ENCODE measurements at places on chromosomes 1 and 21.

DNA sequence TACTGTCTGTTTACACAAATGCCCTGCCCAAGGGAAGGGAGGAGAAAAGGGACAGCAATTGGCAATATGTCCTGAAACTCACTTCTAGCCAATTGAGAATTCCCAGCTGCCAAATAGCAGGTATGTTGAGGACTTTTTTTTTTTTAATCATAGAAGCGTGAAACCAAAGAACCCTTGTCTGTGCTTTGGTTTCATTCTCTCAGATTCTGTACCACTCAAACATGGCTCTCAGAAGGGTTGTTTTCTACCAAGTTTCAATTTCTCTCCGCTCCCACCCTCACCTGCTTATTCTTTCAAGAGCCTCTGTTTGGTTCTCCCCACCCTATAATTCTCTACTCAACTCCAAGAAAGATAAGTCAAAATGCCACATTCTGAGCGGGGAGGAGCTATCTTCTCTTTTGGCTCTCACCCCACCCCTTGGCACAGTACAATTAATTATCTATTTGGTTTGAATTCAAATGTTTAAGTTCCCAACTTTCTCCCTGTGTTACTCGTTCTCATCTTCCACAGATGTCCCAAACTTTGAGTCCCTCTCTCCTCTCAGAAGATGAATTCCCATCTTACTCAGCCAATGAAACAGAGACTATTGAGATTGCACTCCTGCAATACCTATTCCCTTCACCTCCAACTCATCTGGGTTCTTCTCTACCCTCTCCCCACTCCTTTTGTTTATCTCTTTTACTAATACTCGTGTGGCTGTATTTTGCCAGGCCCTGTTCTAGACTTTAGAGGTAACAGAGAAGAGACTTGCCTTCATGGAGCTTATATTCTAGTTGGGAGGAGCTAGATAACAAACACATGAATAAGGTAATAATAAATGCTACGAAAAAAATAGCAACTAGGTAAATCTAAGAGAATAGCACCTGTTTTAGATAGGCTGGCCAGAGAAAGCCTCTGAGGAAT lies 3.9 kb upstream of the TP53BP2 start:
- DNase-seq: no peak

- DNase-seq: no peak
Measured at GRCh38 chr1:95124342-95124741, 7.2 kb downstream of the TLCD4 start.

GRCh38 chr1:6523566-6523965 lies 30.7 kb downstream of the NOL9 start:
- no peak for DNase-seq

DNA sequence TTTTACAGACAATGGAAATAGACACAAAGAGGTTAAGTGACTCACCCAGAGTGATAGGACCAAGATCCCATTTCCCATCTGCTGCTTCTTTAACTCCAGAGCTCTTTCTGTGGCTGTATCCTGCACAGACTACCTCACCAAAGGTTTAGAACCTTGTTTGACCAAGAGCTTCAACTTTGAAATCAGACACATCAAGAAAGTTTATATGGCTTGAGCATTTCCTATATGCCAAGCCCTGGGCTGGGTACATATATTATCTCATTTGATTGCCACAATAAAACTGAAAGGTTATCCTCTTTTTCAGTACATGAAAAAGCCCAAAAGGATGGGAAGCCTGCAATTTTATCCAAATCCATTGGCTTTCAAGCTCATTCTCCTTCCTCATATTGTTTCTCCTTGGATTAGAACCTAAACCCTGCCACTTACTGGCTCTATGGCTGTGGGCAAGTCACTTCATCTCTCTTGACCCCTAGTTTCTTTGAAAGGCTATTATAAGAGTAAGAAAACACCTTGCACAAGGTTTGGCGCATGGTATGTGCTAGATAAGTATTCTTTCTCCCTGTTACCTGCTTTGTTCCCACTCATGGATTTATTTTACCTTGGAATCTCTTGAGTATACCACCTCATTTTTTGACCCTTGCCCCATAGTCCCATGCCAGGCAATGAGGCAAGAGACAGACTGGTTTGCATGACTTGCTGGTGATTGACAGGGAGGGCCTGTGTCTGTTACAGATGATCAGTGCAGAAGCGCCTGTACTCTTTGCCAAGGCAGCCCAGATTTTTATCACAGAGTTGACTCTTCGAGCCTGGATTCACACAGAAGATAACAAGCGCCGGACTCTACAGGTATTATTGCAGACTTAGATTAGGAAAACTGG lies 34.5 kb upstream of the KCNQ4 start:
- no peak for DNase-seq

- no peak for DNase-seq
Measured at GRCh38 chr21:42097860-42098454, 26.8 kb downstream of the UMODL1 start.

DNA sequence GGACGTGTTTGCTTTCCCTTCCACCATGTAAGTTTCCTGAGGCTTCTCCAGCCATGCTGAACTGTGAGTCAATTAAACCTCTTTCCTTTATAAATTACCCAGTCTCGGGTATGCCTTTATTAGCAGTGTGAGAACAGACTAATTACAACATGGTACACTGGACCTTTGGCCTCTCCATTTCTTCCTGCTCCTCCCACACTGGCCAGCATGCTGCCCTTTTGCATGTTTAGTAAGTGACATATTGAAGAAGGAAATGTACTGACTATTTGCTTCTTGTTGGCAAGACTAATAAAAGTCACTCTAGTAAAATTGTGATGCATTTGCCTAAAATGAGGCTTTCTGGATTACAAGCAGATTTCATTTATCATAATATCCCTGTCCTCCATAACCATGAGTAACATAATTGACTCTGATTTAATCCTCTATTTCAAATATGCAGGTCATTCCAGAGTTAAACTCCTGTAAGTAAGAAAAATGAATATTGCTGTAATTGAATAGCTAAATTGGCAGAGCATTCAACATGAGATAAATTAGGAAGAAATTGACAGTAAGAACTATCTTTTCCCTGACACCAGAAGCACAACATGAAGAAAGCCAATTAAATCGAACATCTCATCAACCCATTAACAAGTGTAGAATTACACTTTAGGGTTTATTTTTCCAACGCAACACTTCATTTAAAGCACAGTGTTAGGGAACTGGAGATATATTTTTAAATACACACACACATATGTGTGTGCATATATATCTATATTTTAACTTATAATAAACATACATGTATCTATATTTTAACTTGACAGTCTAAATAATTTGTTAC lies 427.8 kb upstream of the ZP4 start:
- DNase-seq: no peak

DNA sequence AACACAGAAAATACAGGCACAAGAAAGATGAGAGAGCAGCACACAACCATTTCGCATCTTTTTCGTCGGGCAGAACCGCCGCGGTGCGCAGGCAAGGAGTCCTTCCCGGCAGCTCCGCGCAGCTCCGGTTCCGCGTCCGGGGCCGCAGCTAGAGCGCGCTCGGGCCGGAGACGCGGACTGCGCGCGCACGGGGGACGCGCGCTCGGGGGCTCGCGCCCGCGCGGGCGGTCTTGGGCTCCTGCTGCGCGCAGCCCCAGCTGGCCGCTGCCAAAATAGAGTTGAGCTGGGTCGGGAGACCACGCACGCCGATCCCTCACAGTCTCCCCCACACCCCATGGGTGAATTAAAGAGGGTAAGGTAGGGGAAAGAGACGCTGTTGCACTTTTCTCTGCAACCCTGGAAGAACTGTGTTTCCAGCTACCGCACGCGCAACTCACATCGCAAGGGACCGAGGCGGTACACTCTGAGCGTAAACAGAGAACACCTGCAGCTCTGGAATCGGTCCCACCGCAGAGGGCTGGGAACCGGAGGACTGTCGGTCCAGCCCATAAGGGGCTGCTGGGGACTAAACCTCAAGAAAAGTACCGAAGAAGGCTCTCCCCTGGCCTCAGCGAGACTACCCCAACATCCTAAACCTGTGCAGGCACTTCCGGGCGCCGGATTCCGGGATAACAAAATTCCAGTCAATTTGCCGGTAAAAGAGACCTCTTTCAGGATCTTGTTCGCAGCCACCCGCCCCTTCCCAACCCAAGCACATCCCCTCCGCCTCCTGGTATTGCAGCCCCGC lies 1.7 kb downstream of the NR5A2 start:
- no peak for DNase-seq

DNA sequence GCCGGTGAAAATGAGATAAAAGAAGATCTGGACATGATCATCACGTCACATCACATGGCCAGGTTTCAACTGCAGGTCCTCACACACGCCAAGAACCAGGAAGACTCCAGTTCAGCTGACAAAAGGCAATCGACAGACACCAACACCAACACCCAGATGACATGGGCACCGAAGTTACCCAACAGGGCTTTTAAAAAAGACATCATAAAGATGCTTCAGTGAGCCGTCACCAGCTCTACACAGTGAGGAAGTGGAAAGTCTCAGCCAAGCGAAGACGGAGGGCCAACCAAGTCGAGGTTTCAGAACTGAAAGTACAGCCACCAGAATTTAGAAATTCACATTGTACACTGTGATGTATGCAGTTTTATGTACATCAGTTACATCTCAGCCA lies 154.3 kb upstream of the COL6A1 start:
- no peak for DNase-seq
